Brain pericyte (primary cell): ENCODE measurements at places on chromosomes 2 and 18.
A peak's percentile ranks its signal among the peaks of the same experiment; 100 is the strongest.

DNA sequence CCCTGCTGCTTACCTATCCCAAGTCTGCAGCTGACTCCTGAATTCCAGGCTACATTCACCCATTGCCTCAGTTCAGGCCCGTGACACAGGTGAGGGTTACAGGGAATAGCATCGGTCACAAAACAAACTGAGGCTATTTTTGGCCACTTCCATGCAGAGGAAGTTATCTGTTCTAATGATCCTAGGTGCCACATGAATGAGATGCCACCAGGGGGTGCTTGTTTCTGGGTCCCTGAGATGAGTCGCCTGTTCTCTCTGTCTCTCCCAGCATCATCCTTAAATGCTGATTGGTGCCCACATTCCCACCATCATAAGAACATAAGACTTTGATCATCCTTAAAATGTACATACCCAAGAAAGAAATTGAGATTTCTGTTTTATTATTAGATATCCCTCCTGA is 119.0 kb upstream of the CELF4 start:
- DNase-seq = no peak

GRCh38 chr2:240288087-240288521 is 147.4 kb upstream of the GPC1 start:
- DNase-seq = no peak

GRCh38 chr2:46981662-46982350 is 66.2 kb upstream of the MCFD2 start:
- no peak for DNase-seq

DNA sequence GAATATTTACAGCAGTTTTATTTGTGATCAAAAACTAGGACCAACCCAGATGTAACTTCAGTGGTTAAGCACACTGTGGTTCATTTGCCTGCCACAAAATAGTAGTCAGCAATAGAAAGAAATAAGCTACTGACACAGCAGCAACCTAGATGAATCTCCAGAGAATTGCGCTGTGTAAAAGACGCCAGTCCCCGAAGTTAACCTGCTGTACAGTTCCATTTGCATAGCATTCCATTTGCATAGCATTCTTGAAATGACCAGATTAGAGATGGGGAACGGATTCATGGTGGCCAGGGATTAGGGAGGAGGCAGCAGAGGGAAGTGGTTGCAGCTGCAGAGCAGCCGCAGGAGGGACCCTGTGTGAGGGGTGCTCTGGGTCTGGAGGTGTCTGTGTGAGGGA is 39.3 kb upstream of the NFATC1 start:
- no peak for DNase-seq

DNA sequence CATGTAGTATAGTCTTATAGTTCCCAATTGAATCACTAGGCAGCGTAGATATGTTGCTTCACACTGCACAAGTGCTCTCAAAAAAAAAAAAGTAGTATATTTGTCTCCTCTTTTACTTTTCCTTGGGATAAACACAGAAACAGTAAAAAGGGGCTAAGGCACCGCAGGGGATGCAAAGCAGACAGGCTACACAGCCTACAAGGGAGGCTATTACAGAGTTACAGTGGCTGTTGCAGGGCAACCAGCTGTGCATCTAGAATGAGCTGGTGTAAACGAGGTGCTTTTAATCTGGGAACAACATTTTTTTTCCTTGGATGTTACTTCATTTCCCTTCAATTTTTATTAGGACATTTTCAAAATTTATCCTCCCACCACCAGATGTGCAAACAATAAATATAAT is 1934.7 kb upstream of the CELF4 start:
- DNase-seq = no peak

GRCh38 chr2:187495324-187495723 is 47.3 kb upstream of the CALCRL start:
- DNase-seq = no peak

DNA sequence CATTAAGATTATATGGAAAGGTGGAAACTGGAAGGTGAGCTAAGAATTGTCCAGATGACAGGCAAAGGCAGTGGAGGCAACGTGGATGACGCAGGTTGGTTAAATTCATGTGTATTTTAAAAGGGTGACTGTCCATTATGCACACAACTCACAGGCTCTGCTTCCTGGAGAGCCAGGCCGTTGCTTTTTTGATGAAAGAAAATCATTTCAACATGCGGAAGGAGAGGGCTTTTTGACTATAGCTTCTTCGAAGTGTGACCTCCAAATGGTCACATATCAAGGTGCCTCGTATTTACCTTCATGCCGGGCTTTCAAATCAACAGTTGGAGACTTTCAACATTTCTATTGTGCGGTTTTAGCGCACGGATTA is 126.7 kb downstream of the MYCN start:
- DNase-seq = no peak

GRCh38 chr2:167115541-167115940 is 227.3 kb downstream of the XIRP2 start:
- no peak for DNase-seq

DNA sequence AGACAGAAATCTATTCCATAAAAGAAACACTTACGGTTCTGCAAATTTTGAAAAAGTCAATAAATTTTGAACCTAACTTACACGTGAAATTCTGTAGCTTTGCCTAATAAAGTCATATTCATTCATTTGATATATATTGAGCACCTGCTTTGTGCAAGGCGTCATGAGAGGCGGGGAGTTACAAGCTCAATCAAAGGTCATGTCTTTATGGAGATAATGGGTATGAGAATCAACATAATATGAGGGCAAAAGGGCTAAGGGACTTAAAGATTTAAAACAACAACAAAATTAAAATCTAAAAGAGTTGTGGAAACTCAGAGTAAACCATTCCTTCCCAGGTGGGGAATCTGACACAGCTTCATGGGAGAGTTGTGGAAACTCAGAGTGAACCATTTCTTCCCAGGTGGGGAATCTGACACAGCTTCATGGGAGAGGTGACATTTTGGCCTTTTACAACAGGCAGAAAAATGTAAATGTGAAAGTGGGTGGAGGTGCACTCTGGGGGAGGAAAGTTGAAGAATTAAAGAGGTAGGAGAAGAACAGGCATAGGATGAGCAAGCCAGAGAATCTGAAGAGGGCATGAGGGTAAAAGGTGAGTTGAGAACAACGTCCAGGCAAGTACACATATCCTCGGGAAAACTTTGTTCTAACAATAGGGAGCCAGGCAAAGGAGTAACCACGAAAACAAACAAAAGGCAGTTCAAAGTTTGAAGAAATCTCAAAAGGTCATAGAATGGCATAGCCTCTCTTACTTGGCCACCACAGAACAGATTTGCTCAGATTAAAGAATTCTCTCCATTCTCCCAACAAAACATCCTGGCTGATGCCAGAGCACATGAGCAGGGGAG is 49.5 kb upstream of the CD226 start:
- DNase-seq = peak; percentile 22

GRCh38 chr2:128303095-128303791 is 15.4 kb downstream of the HS6ST1 start:
- DNase-seq = no peak

DNA sequence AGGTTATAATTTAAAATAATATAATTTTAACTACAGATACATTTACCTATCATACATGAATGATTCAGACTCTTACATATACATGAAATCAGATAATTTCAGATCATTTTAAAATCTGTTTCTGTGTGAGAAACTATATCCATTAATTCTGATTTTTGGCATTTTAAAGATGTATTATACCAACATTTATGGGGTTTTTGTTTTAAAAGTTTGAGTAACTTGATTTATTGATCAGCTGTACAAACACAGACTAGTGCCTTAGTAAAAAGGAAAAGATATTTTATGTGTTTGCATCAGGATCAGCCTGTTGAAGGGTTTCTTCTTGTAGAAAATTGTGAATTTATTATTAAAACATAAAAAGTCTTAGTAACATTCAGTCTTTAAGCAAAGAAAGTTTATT is 59.9 kb downstream of the KIAA1328 start:
- no peak for DNase-seq

- DNase-seq = no peak
These were observed 303.6 kb upstream of the ID2 start for GRCh38 chr2:8378016-8378810.

- DNase-seq = no peak
These were observed 958.8 kb upstream of the NRXN1 start for GRCh38 chr2:51990684-51991083.

GRCh38 chr2:101040072-101040471 is 38.0 kb downstream of the RPL31 start:
- DNase-seq = no peak

- no peak for DNase-seq
These were observed 5.1 kb downstream of the ACTR1B start for GRCh38 chr2:97658691-97659157.

GRCh38 chr2:218369330-218369729 is 12.7 kb downstream of the CATIP start:
- DNase-seq = no peak

GRCh38 chr2:82226441-82226840 is 1921.9 kb upstream of the LRRTM1 start:
- no peak for DNase-seq

- no peak for DNase-seq
These were observed 397.2 kb upstream of the CDH19 start for GRCh38 chr18:67001052-67001451.

- DNase-seq = no peak
These were observed 112.1 kb upstream of the SIX2 start for GRCh38 chr2:45121236-45121927.

- DNase-seq = no peak
These were observed 99.5 kb upstream of the AGAP1 start for GRCh38 chr2:235394278-235394828.

- DNase-seq = no peak
These were observed 874 bp downstream of the WDR43 start for GRCh38 chr2:28895189-28895893.

GRCh38 chr2:68039317-68039716 is 23.5 kb downstream of the C1D start:
- no peak for DNase-seq

DNA sequence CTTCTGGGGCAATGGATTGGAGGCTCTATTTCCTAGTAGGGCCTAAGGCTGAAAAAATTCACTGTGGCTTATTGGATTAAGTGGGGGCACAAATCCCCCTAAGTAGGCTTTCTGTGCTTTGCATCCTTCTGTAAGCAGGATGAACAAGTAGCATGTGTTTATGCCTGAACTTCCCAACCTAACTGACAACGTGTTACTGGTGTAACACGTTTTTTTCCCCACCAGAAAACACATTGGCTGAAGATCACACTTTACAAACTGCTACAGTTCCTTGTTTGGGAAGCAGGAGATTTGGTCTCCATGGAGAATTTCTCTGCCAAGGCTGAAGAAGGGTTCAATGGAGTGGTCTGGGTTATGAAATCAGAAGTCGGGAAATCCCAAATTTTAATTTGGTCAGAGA is 7.2 kb upstream of the ITGA6 start:
- no peak for DNase-seq

GRCh38 chr2:231357931-231358330 is 37.6 kb upstream of the B3GNT7 start:
- DNase-seq = no peak

- peak; percentile 66 for DNase-seq
These were observed 59.5 kb downstream of the PUM2 start for GRCh38 chr2:20291106-20291564.

GRCh38 chr2:176200971-176201370 is 12.5 kb downstream of the HOXD1 start:
- no peak for DNase-seq

- DNase-seq = peak; percentile 72
These were observed 1.2 kb upstream of the SLC1A4 start for GRCh38 chr2:64987956-64988419.

- DNase-seq = no peak
These were observed 3.4 kb downstream of the COLEC11 start for GRCh38 chr2:3598197-3598910.

DNA sequence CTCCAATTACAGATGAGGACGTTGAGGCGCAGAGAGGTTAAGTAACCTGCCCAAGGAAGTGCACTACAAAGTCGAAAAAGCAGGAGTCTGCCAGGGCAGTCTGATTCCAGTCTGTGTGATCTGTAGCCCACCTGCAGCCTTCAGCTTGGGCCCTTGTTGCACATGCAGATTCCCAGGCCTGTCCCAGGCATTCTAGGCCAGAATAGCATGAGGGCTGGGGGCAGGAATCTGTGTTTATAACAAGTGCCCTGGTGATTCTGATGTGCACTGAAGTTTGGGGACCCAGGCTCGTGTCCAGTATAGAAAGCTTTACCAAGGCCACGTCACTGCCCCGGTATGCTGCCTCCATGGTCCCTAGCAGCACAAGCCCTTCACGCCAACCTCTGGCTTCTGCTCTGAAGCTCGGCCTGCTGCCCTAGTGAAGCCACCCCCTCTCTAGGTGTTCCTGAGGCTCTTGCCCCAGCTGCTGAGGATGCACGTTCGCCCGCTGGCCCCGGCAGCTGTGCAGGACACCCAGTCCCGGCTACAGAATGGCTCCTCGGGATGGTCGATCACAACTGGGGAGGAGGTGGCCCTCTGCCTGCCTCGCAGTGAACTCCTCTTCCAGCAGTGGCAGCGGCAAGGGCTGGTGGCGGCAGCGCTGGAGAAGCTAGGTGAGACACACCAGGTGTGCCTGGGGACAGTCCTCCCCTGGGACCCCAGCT is 4.6 kb downstream of the CHRNG start:
- no peak for DNase-seq

GRCh38 chr18:72378016-72378415 is 166.1 kb downstream of the CBLN2 start:
- DNase-seq = no peak

- DNase-seq = no peak
These were observed 674.3 kb upstream of the REG3G start for GRCh38 chr2:78351208-78351607.

DNA sequence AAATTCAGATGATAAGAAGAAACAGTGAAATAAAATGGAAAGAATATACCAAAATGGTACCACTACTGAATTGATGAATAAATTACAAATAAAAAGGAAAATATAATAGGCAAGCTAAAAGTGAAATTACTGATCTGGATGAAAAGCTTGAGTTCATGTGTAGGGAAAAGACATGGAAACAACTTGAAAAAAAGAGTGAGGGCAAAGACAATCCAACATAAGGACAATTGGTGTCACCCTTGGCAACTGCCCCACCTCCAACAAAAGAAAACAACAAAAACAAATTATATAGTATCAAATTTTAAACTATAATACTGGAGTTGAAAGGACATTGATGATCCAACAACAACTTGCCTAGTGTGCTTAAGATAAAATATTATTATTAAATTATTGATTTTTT is 37.6 kb downstream of the PPP1R1C start:
- DNase-seq = no peak

GRCh38 chr2:100235098-100235497 is 87.2 kb downstream of the LONRF2 start:
- peak; percentile 66 for DNase-seq

DNA sequence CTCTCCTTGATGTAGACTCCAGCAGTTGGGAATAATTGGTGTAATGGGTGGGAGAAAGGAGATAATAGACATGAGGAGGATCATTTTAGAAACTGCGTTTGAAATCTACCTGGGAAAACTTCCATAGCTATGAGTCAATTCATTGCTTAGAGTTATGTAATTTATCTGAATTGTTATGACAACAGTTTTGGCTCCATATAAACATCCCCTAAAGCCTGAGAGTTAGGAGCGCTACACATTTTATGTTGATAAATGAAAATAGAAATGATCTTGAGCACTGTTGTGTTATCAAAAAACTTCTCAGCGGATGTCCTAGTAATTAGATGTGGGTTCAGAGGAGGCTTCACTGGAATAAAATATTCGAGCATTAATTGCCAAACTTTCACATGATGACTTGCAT is 573.4 kb downstream of the TSN start:
- no peak for DNase-seq

- DNase-seq = no peak
These were observed 32.9 kb upstream of the ALK start for GRCh38 chr2:29954316-29954715.

- no peak for DNase-seq
These were observed 36.8 kb downstream of the PDIA6 start for GRCh38 chr2:10775831-10776230.

GRCh38 chr18:11387880-11388279 is 221.5 kb upstream of the SLC35G4 start:
- DNase-seq = no peak

GRCh38 chr18:29160170-29160569 is 983.2 kb upstream of the CDH2 start:
- no peak for DNase-seq
